Right forelimb (tissue), 1 donor: ENCODE measurements at places on chromosomes 1 and 21.

- no peak for DNase-seq
Measured at GRCh38 chr1:207745839-207746767, 5.8 kb upstream of the CD46 start.

DNA sequence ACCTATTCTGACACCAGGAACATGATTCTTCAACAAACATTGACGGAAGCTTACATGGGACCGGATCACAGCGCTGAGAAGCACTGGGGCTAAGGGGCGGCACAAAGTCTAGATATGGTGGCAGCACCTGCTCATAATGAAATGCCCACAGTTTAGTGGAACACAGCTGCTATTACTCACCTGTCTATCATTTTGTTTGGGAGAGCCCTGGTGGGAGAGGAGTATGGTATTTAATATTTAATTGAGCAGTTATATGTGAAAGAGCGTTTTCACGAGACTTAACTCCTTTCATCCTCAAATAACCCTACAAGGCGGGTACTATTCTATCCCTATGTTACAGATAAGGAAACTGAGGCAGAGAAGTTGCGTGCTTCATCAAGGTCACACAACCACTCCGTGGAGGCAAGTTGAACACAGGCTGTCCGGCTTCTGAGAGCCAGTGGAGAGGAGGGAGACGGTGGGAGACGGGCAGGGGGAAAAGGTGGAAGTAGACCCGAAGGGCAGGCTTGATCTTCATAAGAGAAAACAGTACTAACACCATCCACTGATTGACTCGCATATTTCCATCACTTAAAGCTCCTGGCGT, 790 bp upstream of the TSNAX start:
- DNase-seq: no peak

DNA sequence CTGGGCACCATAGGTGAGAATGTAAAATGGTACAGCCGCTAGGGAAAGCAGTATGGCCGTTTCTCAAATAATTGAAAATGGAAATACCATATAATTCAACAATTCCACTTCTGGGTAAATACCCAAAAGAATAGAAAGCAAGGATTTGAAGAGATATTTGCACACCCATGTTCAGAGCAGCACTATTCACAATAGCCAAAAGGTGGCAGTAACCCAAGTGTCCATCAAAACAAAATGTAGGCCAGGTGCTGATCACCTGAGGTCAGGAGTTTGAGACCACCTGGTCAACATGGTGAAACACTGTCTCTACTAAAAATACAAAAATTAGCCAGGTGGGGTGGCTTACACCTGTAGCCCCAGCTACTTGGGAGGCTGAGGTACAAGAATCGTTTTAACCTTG, 62.1 kb downstream of the OLIG1 start:
- DNase-seq: no peak

GRCh38 chr1:55257958-55258357, 42.8 kb upstream of the USP24 start:
- DNase-seq: no peak

DNA sequence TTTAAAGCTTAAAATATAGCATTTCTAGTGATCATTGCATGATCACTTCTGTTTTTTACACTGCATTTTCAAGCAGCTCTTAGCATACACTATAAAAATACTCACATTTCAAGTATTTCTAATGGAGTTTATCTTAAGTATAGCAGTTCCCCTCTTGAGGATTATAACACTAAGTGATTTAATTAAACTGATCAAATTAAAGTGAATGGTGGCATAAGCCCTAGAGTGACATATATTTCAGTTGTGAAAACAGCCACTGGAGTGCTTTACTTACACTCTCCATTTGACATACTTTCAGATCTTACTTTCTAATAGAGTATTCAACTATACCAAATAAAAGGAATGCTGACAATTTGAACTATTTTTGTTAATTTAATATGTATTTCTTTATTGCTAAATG, 623.3 kb upstream of the TMPRSS15 start:
- DNase-seq: no peak

GRCh38 chr1:33842348-33842747, 21.5 kb upstream of the HMGB4 start:
- DNase-seq: no peak

- DNase-seq: no peak
Measured at GRCh38 chr1:53295295-53295694, 32.6 kb downstream of the LRP8 start.

DNA sequence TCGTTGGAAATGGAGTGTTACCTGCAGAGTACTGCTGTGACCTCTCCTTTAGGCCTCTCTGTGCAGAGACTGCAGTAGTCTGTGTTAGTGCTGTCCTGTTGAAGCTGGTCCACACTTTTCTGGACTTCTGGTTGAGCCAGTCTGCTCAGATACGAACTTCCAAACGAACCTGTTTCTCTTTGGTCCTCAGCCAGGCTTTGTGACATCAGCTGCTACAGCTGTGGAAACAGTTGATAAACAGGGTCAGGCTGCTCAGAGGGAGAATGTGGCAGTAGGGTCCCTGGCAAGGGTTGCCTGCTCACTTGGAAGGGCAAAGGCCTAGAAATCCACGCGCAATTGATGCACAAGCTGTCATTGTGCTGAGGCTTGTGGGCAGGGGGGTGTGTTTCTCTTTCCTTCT, 98.8 kb downstream of the NOS1AP start:
- DNase-seq: no peak

- no peak for DNase-seq
Measured at GRCh38 chr1:224189561-224189960, 6.5 kb downstream of the DEGS1 start.

- no peak for DNase-seq
Measured at GRCh38 chr1:41738475-41738874, 180.2 kb downstream of the HIVEP3 start.

- no peak for DNase-seq
Measured at GRCh38 chr21:15144026-15144425, 79.2 kb upstream of the NRIP1 start.

- no peak for DNase-seq
Measured at GRCh38 chr1:211603191-211603701, 24.3 kb upstream of the SLC30A1 start.

DNA sequence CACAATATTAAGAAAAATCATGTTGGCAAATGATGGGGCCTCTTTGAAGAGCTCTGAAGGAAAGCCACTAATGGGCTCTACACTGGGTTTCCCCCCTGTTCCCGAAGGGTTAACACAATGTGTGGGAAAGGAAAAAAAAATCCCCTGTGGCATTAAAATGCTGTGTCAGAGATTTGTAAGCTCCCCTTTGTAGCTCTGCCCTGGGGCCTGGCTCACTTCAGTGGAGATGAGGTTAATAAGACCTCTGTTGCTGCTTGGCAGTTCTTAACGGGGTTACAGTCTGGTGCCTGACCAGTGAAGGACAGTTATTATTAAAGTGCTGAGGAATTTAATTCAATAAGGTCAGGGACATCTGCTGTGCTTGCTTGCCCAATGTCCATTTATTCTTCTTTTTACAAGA, 129.7 kb upstream of the UBE2U start:
- DNase-seq: no peak

DNA sequence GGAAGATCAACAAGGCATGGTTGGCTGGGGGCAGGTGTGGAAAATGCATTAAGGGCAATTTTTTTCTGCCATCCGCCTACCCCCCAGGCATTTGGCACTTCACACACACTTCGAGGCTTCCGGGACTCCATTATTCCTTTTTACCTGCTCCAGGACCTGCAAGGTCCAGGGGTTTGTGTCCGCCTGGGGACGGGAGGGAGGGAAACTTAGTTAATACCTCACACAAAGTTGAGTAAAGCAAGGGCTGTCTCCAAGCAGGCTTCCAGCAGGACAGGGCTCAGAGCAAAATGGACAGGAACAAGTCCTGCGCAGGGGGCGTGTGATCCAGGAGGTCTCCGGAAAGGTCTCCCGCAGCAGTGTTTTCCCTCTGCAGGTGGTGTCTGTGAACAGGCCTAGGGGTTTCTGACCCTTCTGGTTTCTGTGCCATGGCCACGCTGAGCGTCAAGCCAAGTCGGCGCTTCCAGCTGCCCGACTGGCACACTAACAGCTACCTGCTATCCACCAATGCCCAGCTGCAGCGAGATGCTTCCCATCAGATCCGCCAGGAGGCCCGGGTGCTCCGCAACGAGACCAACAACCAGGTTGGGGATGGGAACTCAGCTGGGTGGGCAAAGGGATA, 712 bp downstream of the TEKT2 start:
- peak; percentile 51 for DNase-seq

DNA sequence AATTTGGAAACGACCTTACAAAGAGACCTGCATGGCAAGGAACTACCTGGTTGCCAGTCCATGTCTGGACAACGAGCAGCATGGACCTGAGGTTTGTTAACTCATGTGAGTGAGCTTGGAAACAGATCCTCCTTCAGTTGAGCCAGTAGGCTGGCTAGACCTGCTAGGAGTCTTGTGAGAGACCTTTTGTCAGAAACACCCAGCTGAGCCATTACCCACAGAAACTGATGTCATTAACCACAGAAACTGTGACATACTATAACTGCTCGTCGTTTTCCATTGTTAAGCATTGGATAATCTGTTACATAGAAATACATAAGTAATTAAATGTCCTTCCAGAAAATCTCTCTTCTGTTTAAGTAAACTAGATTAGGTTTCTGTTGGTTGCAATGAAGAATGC, 211.1 kb upstream of the C21orf91 start:
- DNase-seq: no peak

- DNase-seq: peak; percentile 27
Measured at GRCh38 chr21:42397746-42398394, 2.0 kb upstream of the TMPRSS3 start.

- DNase-seq: no peak
Measured at GRCh38 chr1:193479187-193479586, 292.8 kb upstream of the B3GALT2 start.

DNA sequence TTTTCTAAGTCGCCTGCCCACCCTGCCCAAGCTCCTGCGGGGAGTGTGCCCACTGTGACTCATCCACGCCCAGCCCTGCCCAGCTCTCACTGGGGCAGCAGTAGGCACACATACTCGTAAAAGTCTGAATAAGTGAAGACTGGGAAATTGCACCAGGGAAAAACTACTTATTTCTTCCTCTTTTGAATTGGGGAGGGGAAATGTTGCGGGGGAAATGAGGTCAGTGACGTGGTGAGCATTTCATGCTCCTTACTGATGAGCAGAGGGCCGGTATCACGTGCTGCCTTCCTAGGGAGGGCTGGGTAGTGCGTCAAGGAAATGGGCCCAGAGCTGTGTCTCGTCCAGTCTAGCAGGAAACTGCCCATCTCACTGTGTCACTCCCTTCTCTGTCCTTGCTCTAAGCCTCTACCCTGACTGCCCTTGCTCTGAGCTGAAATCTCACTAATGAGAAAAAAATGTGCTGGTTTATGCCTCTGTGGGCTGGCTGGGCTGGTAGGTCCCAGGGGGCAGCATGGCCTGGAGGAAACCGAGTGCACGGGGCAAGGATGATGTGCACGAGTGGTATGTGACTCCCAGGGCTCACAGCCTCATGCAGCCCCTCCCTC, 13.5 kb upstream of the TNFRSF1B start:
- no peak for DNase-seq

DNA sequence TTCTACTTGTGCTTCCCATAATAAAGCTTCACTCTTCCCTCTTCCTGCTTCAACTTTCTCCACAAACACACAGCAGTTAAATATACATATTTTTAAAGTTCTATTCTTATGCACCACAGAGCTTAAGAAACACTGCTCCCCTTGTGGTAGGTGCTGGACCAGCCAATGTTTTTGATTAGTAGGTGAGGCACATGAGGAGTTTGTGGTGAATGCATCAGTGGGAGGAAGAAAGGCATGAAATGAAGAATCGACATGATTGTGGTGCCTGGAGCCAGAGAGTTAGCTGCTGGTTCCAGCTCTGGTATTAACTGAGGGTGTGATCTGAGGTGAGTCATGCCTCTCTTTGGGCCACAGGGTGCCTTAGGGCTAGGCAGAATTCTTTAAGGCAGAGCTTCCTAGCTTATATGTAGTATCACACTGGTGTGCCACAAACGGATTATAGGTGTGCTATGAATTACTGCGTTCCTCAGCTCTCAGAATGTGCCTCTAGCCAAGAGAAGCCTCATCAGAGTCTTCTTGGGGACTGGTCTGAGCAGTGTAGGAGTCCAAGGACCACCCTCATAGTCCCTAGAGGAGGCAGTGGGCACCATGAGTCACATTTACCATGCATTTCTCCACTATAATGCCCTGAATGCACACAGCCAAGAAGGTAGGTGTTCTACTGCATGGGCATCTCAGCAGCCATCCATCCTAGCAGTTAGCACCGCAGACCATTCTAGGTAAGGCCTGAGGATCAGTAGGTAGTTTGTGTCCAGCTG, 97.4 kb upstream of the SGIP1 start:
- no peak for DNase-seq

- no peak for DNase-seq
Measured at GRCh38 chr1:101119289-101119688, 93.7 kb upstream of the DPH5 start.

DNA sequence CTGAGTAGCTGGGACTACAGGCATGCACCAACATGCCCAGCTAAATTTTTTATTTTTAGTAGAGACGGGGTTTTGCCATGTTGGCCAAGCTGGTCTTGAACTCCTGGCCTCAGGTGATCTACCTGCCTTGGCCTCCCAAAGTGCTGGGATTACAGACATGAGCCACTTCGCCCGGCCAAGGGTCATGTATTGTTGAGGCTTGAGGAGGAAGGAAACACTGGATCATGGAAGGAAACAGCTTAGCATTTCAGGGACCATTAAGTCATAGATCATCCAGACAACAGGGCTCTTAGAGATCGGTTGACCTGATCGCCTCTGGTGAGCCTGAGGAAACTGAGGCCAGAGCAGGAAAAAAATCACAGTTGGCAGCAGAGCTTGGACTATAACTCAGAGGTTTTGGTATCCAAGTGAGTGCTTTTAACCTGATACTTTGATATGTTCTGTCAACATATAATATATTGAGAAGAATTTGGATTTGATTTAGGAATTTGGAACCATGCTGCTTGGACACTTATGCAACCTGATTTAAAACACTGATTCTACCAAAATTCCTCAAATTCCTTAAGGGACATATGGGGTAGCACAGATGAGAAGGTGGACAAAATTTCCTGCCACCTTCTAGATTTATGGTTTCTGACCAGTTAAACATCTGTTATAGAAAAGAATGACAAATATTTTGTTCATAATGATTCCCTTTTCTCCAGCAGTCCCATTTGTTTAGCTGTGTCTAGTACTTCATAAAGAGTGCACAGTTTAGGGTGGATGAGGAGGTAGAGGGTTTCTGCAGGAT, 13.1 kb upstream of the BMP8A start:
- DNase-seq: no peak

GRCh38 chr1:96544831-96545221, 176.8 kb upstream of the PTBP2 start:
- DNase-seq: no peak

DNA sequence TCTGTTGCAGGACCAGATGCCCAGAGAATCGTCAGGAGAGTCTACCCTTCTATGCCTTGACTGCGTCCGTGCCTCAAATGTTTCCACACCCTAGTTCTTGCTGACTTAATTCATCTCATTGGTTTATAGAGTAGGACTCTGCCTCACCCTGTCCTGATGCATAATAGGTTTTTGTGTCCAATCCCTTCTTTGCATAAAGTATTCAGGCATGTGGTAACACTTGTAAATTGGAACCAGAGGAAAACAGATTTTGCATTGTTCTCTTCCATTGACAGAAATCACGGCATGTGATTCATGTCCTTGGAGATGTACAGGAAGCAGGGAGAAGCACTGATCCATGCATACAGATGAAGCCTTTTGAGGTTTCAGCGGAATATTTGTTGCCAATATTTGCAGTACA, 29.5 kb downstream of the PLPPR5 start:
- no peak for DNase-seq
